ENCODE measurements at places on chromosomes 6 and 20. TPM values are rescaled to one million over a fixed set of nuclear protein-coding genes. Genes with fewer than 3 reads are reported as not detected.

Gene KIAA0408
- total RNA-seq = 0.52 TPM

Gene DYNLT1
- 46.1 TPM for total RNA-seq

Gene BPI
- total RNA-seq = 2.1 TPM

Gene SAMD10
- 3.4 TPM for total RNA-seq

Gene GGT7
- 3.9 TPM for total RNA-seq

Gene TREML2
- total RNA-seq = 11.1 TPM

Gene SLC35D3
- 0.09 TPM for total RNA-seq

Gene TXLNB
- 11.2 TPM for total RNA-seq

Gene SLC26A8
- 0.09 TPM for total RNA-seq

Gene LTA
- 8.9 TPM for total RNA-seq

Gene SYNCRIP
- total RNA-seq = 74.7 TPM
